Natural killer cell treated with Interleukin-12 subunit alpha and Interleukin-12 subunit beta and Interleukin-15 and Interleukin-18, amount 100 ng/mL, for 72 hours (primary cell): ENCODE measurements at places on chromosomes 6 and 20.

- DNase-seq: no peak
These were observed 259.7 kb downstream of the HACE1 start for GRCh38 chr6:104599821-104600638.

GRCh38 chr6:52547647-52548352 lies 29.1 kb downstream of the TRAM2 start:
- no peak for DNase-seq

GRCh38 chr6:66264376-66264775 lies 557.4 kb upstream of the EYS start:
- no peak for DNase-seq

- DNase-seq: no peak
These were observed 45.8 kb downstream of the SOX4 start for GRCh38 chr6:21639316-21639715.

- no peak for DNase-seq
These were observed 11.8 kb upstream of the GNRH2 start for GRCh38 chr20:3031524-3032147.

DNA sequence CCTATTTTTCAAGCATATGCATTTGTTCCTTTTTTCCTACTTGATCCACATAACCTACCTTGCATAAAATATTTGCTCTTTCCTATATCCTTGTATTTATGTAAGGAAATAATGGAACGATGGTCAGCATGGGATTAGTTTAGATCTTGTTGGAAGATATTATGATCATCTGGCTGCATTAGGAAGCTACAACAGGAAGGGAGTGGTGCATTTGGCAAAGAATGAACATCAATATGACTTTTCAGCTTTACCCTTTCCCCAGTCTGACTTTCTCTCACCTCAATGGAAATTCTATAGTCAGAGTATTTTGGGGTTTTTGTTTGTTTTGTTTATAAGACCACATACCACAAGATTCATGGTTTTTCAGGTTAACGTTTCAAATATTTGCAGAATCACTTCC lies 66.0 kb downstream of the HS3ST5 start:
- DNase-seq: no peak

DNA sequence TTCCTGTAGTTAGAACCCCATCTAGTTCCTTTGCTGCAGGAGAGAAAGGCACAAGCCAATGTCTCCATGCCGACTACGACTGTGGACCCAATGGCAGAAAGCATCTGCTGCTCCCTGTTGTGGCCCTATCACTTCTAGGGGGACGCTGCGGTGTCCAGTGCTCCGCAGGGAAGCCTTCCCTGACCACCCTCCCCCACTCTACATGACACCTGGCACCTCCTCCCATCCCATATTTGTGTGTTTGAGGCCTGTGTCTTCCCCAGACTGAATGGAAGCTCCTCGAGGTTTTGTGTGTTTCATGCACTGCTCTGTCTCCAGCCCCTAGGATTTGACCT lies 159.5 kb downstream of the DTNBP1 start:
- DNase-seq: no peak

GRCh38 chr20:11499101-11499634 lies 418.5 kb upstream of the BTBD3 start:
- no peak for DNase-seq

GRCh38 chr6:139406577-139407343 lies 32.3 kb upstream of the CITED2 start:
- no peak for DNase-seq
